ENCODE measurements at places on chromosomes 2 and 18.

GRCh38 chr2:105777031-105777482 is 32.3 kb downstream of the NCK2 start:
- no peak for DNase-seq

DNA sequence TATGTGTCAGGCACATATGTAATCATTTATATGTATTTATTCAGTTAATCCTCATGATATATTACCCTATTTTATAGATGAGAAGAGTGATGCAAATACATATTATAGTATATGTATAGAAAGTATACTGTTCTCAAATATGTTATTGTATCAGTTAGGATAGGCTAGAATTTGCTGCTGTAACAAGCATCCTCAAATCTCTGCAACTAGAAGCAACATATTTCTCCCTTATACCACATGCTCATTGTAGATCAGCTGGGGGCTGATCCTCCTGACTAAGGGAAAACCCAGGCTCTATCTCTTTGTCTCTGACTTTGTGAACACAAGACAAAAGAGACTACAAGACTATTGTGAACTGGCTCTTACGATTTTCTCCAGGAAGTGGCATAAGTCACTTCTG is 24.8 kb upstream of the HS6ST1 start:
- DNase-seq = no peak

DNA sequence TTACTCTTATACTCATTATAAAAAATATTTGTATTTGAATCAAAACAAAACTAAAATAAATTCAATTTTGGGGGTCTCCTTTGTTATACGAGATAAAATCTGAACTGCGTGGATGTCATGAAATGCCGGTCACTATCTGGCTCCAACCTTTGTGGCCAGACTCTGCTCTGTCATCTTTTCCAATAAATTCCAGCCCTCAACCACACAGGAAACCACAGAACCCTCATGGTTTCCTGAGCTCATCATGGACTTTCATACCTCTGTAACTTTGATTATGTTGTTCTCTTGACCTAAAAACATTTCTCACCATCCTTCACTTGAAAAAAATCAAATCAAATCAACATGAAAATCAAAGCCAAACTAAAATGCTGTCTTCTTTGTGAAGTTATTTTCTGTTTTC is 724.7 kb downstream of the METTL4 start:
- DNase-seq = no peak

DNA sequence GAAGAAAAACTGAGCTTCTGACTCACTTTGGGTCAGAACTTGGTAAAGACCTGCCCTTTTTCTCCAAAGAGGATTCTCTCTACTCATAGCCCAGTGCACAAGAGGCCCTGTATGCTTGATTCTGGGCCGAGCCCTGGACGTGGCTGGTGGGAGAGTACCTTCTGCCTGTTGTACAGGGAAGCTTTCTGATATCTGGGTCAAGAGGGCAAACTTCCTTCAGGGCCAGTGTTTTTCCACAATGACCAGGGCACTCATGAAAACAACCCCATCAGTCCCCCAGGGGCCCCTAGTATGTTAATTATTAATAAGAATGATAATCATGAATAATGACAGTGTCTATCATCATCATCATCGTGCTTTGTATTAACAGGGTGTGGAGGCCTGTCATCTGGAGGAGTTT is 90.0 kb downstream of the TGFA start:
- DNase-seq = no peak

Data from CD4-positive, alpha-beta T cell treated with Interleukin-12 subunit alpha and Interleukin-12 subunit beta, for 1 hour (primary cell).